Fibroblast of pulmonary artery (primary cell): ENCODE measurements at places on chromosomes 1 and 21.

DNA sequence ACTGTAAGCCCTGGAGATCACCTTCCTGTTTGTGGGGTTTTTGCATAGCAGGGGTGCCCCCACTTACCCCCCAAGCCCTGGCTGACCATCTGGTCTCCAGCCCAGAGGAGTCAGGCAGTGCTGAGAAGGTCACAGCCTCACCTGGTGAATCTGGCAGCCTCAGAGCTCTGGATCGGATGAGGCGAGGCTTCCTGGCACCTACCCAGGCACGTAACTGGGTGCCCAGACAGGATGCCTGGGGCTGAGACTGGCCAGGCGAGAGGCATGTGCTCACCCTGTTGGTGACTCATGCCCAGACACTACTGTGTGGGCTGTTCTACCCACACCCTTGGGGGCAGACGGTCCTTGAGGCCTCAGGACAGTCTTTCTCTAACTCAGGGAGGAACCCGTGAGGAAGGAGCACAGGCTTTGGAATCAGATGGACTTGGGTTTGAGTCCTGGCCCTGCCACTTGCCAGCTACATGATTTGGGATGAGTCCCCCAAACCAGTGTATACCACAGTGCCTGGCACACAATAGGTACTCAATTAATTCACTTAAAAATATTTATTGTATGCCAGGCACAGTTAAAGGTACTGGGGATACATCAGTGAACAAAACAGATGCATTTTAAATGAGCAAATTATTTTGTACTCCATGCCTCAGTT is 15.1 kb upstream of the PADI3 start:
- DNase-seq, result peak; percentile 78

DNA sequence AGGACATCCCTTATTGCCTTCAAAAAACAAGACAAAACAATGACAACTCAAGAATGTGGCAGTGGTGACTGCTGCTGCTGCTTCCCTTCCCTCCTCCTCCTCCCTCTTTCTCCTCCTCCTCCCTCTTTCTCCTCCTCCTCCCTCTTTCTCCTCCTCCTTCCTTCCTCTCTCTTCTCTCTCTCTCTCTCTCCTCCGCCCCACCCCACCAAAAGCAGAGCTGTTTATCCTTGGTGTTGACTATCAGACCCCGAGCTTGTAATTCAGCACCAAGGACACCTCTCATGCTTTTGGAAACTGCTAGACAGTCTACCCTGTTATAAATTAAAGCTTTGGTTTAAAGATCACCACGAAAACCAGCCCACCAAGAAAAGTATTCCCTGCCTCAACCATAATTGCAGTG is 72.4 kb upstream of the IFNAR2 start:
- DNase-seq, result peak; percentile 24

- DNase-seq, result no peak
These were observed 89.1 kb upstream of the IVNS1ABP start for GRCh38 chr1:185406006-185406690.

DNA sequence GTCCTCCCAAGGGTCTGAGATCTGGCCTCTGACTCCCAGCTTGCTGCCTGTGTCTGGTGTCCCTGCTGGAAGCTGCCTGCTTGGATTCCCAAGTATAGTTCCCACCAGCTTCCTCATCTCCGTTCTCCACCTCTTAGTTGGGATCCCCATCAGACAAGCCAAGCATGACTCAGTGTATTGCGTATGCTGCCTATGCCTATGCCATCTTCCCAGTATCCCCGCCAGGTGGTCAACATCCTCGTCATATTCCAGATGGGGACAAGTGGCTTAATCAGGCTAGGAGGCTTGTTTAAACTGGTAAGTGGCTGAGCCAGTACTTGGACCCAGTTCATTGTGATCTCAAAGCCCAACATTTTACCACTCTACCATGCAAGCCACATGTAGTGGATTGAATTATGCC is 204.4 kb downstream of the GRIK3 start:
- DNase-seq, result no peak

GRCh38 chr1:55103891-55104290 is 64.5 kb downstream of the PCSK9 start:
- no peak for DNase-seq

DNA sequence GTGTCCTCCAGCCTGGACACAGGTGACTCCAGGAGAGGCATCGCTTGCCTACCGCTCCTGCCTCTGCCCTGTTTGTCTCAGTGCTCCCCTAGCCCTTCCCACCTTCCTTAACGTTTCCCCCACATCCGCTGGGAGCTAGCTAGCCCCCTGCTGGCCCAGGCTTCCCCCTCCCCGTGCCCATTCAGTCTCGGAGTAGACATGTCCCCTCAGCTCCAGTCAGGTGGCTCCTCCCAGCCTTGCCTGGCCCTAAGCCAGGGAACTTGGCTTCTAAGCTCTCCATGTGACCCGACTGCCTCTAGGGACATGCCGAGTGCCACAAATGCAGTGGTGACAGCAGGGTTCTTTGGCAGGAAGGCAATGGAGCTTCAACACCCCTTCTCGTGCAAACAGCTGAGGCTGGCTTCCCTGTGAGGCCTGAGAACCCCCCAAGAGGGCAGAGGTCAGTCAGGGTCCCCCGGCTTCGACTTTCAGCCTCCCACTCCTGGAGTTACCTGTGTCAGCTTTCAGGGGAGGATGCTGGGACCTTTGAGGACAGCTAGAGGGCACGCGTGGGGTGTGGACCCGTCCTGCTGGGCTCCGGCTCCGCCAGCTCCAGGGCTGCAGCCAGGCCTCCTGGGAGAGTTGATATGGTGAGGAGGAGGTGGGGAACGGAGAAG is 16.2 kb downstream of the DRAXIN start:
- no peak for DNase-seq

DNA sequence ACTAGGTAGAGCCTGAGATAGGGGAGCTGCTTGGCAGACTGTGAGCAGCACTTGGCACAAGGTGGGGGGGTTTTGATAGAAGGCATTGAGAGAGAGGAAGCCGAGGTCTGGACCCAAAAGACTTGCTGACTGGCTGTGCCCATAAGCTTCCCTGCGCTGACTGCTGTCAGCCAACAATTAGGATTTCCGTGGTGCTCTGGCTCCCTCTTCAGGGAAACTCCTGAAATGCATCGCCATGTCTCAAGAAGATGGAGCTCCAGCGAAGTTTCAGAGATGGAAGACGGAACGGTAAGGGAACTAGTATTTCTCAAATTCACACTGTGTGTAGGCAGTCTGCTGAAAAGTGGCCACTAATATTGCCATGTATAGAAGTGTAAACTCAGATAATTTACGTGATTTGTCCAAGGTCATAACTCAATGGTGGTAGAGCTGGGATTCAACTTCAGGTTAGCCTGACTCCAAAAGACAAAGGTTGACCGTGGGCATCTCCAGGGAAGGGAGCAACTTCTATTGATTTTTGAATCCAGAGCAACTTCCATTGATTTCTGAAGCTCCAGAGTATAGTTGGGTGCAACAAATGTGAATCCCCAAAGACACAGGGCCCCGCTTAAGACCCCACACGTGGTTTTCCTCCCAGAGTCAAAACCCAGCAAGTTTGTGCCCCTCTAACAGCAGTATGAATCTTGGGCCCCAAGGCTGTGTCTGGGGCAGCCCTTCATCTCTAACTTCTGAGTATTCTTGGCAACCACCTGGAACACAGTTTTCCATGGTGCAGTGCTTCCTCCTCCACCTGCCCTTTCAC is 44.5 kb upstream of the CRNN start:
- peak; percentile 87 for DNase-seq

GRCh38 chr1:82225421-82226185 is 424.9 kb downstream of the ADGRL2 start:
- peak; percentile 83 for DNase-seq

DNA sequence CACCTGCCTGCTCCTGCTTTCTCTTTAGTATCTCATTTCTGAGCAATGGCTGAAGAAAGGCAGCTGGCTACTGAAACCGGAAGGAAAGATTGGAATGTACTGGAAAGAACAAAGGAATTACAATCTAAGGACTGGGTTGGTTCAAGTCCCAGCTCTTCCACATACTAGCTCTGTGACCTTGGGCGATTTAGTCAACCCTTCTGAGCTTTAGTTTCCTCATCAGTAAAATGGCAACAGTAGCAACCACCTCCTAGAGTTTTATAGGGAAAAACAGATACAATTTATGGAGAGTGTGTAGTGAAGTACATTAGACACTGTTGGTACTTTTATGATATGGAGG is 158.8 kb downstream of the KAZN start:
- no peak for DNase-seq

DNA sequence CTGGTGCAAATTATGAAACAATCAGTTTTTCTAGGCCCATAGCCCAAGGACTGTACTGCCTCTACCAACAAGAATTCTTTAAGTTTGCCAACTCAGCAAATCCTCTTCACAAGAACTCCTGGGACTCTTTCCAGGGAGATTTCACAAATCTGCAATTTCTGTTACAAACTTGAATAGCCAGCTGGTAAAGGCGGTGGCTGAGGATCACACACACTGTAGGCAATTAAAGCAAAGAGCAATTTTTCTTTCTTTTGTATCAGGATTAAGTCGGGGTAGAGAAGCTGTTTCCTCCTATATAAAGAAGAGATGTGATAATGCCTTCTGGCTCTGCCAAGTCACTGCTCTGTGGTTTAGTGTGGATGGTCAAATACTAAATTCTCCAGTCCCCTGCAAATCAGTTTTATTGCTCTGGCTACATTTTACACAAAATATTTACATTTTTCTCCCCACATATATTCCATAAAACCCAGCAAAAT is 1.7 kb downstream of the ALDH9A1 start:
- peak; percentile 95 for DNase-seq

DNA sequence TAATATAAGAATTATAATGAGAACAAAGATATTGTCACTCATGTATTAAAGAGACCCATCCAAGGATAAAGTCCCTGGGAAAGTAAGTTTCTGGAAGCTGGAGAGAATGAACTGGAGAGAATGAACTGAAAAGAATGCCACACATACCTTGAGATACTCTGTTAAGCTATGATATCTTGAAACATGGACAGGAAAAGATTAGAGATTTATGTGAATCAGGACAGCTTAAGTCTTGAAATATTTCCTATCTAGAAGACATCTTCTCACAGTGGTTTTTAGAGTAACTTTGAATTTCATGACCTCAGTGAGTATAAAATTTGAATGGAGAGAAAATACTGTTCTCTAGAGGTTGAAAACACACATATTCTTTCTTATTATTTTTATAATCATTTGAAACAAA is 201.3 kb upstream of the HMCN1 start:
- no peak for DNase-seq
